ENCODE measurements at places on chromosomes 2 and 18.

- DNase-seq = peak; percentile 89
Measured at GRCh38 chr18:456361-457139, 44.0 kb downstream of the COLEC12 start.

DNA sequence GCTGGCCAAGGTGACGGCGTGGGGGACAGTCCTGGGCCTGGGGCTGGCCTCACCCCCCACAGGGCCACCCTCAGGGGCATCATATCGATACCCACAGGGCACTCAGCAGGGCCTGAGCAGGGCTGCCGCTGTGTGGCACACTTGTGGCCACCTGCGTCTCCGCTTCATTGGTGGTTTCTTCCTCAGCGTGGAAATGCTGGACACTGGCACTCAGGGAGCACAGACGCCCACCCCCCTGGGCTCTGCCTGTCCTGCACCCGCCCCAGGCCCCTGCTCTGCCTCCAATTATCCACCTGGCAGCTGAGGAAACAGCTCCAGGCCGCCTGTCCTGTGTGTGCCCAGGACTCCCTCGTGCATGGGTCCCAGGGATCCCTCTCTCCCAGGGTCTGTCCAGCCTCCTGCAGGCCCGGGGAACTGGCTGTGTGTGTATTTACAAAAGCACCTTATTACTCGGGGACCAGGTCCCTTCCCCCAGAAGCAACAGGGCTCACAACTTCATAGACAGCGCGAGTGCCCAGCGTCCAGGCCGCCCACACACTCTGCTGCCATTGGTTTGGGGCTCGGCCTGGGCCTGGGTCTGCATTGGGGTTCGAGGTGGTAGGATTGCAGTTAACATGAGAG is 13.1 kb downstream of the CROCC2 start:
- DNase-seq = no peak

- DNase-seq = no peak
Measured at GRCh38 chr2:109715313-109715805, 78.7 kb upstream of the RGPD5 start.

DNA sequence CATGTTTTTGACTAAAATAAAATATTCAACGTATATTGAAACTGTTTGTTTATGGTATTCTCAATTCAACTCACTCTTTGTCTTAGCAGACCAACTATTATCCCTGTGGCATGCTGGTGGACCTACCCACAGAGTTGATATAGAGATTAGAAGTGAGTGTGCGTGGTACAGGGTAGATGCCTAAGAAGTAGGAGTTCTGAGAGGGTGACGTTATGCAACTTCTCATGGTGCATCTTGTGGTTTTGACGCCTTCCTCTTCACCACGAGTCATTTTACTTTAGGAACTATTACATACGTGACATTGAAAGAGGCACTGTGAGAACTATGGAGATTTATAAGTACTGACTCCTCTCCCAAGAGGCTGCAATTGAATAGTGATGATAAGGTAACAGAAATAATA is 26.6 kb upstream of the NAPG start:
- no peak for DNase-seq

DNA sequence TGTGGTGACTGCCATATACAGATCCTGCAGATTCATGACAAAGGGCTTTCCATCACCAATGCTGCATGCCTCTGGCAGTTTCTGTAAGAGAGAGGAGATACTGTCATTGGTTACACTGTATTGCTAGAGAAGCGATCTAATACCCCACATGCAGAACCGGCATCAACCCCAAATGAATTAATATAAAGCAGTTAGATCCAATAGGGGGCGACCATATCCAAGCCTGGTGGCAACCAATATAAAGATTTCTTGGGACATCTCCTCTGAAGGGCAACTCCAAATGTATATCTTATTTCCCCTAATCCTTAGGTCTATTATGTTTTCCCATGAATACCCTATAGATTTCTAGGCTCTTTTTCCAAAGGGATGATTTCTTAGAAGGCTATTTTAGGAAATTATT is 17.4 kb upstream of the IHH start:
- DNase-seq = no peak

- no peak for DNase-seq
Measured at GRCh38 chr2:240192661-240193060, 52.2 kb upstream of the OTOS start.

- no peak for DNase-seq
Measured at GRCh38 chr2:96832754-96833507, 10.9 kb downstream of the ANKRD23 start.

DNA sequence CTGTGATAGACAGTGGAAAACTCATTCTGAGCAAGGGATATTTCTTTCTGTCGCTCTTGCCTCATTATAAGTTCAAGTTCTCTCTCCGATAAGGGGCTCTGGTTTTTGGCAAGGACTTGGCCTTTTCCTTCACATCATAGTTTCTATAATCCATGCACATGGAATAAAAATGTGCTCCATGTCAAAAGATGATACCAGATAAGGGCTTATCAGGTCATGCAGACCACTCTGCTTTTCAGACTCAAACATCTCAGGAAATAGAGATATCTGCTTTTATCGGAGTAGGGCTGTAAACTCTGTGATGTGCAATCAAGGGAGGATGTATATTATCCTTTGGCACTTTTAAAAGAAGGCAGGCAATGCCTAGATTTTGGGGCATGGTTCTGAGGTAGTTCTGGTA is 45.0 kb upstream of the DARS1 start:
- DNase-seq = no peak

GRCh38 chr2:22824618-22825017 is 560.4 kb upstream of the KLHL29 start:
- DNase-seq = no peak

GRCh38 chr2:161358838-161359237 is 50.6 kb downstream of the PSMD14 start:
- no peak for DNase-seq

GRCh38 chr2:143525402-143525860 is 396.2 kb downstream of the ARHGAP15 start:
- DNase-seq = no peak
